CD4-positive, alpha-beta memory T cell (primary cell): ENCODE measurements at places on chromosomes 13 and 19.

DNA sequence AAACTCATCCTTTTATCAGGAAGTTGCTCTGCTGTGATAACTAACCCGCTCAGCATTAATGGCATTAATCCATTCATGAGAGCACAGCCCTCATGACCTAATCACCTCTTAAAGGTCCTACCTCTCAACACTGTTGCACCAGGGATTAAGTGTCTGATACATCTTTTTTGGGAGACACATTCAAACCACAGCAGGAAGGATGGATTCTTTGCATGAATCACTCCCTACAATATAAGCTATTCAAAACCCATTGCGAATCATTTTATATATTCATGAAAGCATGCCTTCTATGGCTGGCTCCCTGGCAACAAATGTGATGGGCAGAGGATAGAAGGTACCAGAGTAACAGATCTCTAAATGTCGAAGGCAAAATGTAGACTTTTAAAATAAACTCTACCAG, 27.6 kb downstream of the ARL11 start:
- DNase-seq: no peak

DNA sequence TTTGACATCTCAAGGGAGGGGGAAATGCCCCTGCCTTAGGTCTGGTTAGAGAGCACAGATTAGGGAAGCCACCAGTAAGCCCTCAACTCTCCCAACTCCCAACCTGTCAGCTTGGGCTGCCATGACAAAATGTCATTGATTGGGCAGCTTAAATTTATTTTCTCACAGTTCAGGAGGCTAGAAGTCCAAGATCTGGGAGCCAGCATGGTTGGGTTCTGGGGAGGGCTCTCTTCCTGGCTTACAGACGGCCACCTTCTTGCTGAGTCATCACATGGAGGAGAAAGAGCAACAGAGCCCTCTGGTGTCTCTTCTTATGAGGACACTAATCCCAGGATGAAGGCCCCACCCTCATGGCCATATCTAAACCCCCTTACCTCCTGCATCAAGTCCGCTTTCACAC, 24.2 kb downstream of the C19orf12 start:
- DNase-seq: peak; percentile 68

GRCh38 chr13:111469916-111470506, 149.6 kb downstream of the TEX29 start:
- DNase-seq: no peak

DNA sequence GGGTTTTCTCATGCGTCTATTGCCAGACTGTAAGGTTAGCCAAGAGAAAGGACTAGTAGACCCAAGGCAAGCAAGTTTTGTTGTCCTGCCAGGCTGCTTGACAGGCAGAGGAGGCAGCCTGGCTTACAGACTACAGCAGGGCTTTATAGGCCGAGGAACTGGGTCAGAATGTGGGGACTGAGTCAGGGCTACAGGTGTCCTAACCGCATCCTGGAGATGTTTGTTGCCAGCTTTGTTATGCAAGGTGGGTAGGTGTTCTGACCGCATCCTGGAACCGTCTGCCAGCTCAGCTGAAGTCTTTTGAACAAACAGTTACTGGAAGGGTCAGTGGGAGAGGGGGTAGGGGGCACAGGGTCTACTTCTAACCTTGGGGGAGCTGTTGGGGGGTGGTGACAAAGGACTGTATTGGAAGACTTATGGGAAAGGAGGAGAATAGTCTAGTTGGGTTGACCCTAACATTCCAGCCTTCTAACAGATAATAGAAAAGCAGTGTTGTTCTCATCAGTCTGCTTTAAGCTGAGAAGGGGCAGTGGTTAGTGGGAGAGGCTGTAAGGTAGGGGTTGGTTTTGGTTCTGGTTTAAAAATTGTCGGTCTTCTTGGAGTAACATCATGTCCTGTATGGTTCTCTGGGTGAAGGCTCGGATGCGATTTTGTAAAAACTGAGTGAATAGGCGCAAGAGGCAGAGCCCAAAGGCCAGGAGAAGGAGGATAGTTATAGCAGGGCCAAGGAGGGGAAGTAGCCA, 913.8 kb upstream of the SLITRK5 start:
- DNase-seq: peak; percentile 14

- DNase-seq: peak; percentile 72
These were observed 15.2 kb upstream of the TLE6 start for GRCh38 chr19:2962018-2962670.

DNA sequence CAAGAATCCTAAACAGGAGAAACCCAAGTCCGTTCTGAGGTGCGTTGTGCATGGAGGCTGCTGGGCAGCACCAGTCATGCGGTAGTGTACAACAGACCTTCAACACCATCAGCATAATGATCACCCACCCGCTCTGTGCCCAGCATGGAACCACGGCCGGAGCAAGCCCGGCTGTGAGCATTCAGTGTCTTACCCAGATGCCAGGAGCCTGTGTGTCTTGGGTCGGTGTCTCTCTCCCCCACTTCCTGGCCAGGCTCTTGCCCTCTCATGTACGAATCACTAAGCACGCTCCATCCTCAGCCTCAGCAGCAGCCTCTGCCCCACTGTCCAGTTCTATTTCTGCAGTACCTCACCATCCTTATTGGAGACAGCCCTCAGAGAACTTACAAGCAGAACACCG, 231.6 kb upstream of the IRS2 start:
- DNase-seq: no peak

DNA sequence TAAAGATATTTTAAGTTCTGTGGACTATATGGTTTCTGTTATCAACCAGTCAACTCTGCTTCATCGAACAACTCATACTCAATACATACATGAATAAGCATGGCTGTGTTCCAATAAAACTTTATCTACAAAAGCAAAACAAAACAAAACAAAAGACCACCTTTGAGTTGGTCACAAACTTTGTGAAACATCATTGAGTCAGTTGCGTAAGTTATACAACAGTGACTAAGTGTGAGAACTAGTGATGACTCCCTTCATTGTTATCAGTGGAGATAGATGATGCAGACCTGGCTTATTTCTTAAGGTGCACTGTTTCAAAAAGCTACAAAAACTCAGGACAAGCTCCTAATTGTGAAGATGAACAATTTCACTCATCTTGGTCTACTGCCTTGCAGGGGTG, 14.5 kb upstream of the KLK4 start:
- no peak for DNase-seq

DNA sequence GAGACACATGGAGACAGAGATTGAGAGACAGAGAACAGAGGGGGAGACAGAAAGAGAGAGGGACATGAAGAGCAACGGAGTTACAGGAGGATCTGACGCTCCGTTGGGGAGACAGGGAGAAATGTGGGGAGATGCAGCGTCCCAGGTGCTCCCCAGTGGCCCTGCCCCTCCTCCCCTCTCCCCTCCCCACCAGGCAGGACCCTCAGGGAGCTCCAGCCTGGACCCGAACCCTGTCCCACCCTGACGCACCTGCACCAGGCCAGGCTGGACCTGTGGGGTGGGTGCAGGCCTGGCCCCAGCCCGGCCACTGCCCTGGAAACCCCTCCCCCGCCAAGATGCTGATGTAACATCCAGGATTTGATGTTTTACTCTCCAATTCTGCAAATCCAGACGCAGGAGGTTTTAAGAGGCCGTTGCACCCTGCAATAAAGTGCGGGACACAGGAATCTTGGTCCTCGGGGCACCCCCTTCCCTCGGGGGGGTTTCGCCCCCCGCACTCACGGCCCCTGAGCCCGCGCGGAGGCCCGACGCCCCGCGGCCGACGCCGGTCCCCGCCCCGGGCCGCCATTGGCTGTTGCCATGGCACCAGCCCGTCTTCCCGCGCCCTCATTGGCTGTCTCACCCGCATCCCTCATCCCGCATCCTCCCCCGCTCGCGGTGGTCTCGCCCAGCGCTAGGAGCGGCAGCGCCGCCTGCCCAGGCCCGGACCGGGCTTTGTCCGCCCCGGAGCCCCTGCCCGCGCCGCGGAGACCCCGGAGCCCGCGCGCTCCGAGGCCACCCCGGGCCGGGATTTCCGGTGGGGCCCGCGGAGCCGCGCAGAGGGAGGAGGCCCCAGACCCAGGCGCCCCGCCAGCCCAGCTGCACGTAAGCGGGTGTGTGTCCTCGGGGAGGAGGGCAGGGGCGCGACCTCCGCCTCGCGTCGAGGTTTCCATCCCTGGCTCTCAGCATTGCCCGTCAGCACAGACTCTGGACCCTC, at the start of gene APC2:
TSS of gene APC2 (plus strand) at position 655 of the 976 bp plus-strand sequence. CDS start 2,881 bp downstream, outside the sequence.
- no peak for DNase-seq

GRCh38 chr13:21319869-21320641, 139.0 kb downstream of the ZDHHC20 start:
- DNase-seq: no peak

GRCh38 chr19:43332058-43332922, 21.2 kb upstream of the CD177 start:
- DNase-seq: no peak

- DNase-seq: no peak
These were observed 62.8 kb downstream of the RGCC start for GRCh38 chr13:41520016-41520659.

- no peak for DNase-seq
These were observed 278.6 kb upstream of the TSHZ3 start for GRCh38 chr19:31627620-31628365.

GRCh38 chr13:40271931-40272775, 394.3 kb downstream of the FOXO1 start:
- no peak for DNase-seq
